Endothelial cell of coronary artery (primary cell): ENCODE measurements at places on chromosomes 4 and X. TPM values are rescaled to one million over a fixed set of nuclear protein-coding genes. Genes with fewer than 3 reads are reported as not detected.

The IBSP gene
- not detected in 2 replicates for total RNA-seq

The GPR143 gene
- total RNA-seq = 2.6 and 3.1 TPM in 2 replicates

The SPANXB1 gene
- total RNA-seq = not detected in 2 replicates

The AP1S2 gene
- total RNA-seq = 71.8 and 102 TPM in 2 replicates

The NLGN4X gene
- total RNA-seq = not detected in 2 replicates

The MAMLD1 gene
- total RNA-seq = 0.54 and 0.85 TPM in 2 replicates

The PNMA3 gene
- not detected in 2 replicates for total RNA-seq

The DHX15 gene
- total RNA-seq = 153 and 159 TPM in 2 replicates

The KCTD8 gene
- under 0.01 TPM in 1 of 2 replicates, not detected in the other for total RNA-seq

The HTN1 gene
- total RNA-seq = not detected in 2 replicates

The SMR3B gene
- total RNA-seq = not detected in 2 replicates

The DCUN1D4 gene
- total RNA-seq = 35.6 and 40.5 TPM in 2 replicates

The GAGE12J gene
- total RNA-seq = not detected in 2 replicates

The ZCCHC18 gene
- total RNA-seq = 1.6 and 1.8 TPM in 2 replicates

The MFAP3L gene
- 0.36 and 1.4 TPM in 2 replicates for total RNA-seq

The PRPS1 gene
- total RNA-seq = 25.8 and 32.4 TPM in 2 replicates

The PPP1R2C gene
- not detected in 2 replicates for total RNA-seq

The SLC26A1 gene
- 0.09 TPM in 1 of 2 replicates, not detected in the other for total RNA-seq

The OPHN1 gene
- total RNA-seq = 6.7 and 8.9 TPM in 2 replicates

The C4orf46 gene
- 6.5 and 12.7 TPM in 2 replicates for total RNA-seq
